AG08396 (cell line): ENCODE measurements at places on chromosomes 3 and 15.

- no peak for DNase-seq
Measured at GRCh38 chr15:59746777-59747176, 57.7 kb upstream of the BNIP2 start.

DNA sequence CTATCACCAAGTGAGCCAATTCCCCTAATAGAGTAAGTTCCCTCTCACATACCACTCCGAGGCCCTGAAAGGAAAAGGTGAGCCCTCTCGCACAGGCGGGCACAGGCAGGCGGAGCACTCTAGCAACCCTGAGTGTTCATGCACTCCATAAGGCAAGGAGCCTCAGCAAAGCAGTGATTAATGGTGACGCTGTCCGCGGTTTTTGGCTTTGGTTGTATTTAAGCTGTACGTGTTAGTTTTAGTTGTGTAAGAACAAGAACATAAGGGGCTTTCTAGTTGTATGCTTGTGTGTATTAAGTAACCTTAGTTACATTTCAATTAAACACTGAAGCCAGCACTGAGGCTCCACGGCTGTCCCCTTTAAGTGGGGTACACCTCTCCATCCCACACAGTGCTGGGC lies 33.1 kb downstream of the KLHL25 start:
- no peak for DNase-seq

GRCh38 chr15:84812842-84813241 lies 4.3 kb upstream of the ALPK3 start:
- DNase-seq = no peak

- no peak for DNase-seq
Measured at GRCh38 chr3:9201266-9201665, 48.2 kb downstream of the SRGAP3 start.

DNA sequence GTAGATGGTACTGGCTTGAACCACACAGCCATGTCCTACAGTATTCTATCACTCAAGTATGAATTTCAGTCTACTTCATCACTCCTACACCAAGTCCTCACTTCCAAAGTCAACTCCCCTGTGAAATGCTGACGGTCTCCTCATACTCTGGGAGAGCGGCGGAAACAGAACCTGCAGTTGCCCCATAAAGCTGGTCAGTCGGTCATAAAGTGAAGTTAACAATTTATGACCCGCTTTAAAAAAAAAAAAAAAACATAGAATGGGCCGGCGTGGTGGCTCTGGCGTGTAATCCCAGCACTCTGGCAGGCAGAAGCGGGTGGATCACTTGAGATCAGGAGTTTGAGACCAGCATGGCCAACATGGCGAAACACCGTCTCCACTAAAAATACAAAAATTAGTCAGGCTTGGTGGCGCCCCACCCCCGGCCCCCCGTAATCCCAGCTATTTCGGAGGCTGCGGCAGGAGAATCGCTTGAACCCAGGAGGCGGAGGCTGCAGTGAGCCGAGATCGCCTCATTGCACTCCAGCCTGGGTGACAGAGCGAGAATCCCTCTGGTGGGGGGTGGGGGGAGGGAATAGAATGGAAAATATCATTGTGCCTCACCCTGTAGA lies 2.1 kb downstream of the TRANK1 start:
- DNase-seq = no peak

GRCh38 chr15:88647351-88648105 lies 8.7 kb downstream of the ISG20 start:
- DNase-seq = no peak

GRCh38 chr15:60405399-60405798 lies 7.6 kb upstream of the ANXA2 start:
- no peak for DNase-seq

DNA sequence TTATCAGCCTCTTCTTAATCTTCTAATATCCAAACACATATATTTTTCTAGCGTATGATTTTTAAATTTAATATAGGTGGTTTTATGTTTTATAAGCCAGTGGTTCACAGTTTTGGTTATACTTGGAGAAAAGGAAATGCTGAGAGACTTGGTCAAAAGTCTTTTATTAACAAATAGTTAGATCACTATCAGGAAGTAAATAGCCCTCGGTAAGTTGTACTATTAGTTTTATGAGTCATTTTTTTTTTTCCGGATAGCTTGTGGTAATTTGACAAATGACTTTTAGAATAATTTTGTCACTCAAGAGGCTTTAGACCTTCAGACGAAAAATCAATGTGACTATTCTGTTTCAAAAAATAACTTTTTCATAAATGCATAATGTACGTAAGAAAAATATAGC lies 232.2 kb upstream of the ROBO1 start:
- DNase-seq = no peak

GRCh38 chr3:160618363-160618762 lies 53.0 kb upstream of the KPNA4 start:
- no peak for DNase-seq

- DNase-seq = no peak
Measured at GRCh38 chr3:110459021-110459420, 612.6 kb upstream of the NECTIN3 start.

DNA sequence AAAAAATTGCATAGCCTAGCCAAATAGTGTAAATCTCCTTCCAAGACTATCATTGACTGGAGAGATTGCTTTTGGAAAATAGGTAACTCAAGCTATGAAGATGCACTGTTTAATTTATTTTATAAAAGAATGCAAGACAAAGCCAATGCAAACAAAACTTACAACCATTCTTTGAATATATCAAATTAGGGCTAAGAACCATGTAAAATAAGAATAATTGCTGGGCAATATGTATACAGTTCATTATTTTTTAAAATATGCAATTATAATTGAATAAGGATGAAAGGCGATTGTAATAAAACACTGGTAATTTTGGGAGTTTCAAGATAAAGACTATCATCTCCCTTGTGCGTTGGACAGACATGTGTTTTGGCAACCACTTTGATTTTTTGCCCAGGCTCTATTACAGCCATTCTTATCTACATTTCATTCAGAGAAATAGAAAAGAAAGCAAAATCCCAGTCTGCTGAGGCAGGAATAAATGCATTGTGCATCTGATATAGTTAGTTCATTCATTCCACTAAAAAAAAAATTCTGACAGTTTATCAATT lies 242.3 kb upstream of the ROBO1 start:
- no peak for DNase-seq

- DNase-seq = no peak
Measured at GRCh38 chr3:151611419-151611818, 122.3 kb upstream of the AADACL2 start.
